ENCODE measurements at places on chromosomes 12 and 14.

DNA sequence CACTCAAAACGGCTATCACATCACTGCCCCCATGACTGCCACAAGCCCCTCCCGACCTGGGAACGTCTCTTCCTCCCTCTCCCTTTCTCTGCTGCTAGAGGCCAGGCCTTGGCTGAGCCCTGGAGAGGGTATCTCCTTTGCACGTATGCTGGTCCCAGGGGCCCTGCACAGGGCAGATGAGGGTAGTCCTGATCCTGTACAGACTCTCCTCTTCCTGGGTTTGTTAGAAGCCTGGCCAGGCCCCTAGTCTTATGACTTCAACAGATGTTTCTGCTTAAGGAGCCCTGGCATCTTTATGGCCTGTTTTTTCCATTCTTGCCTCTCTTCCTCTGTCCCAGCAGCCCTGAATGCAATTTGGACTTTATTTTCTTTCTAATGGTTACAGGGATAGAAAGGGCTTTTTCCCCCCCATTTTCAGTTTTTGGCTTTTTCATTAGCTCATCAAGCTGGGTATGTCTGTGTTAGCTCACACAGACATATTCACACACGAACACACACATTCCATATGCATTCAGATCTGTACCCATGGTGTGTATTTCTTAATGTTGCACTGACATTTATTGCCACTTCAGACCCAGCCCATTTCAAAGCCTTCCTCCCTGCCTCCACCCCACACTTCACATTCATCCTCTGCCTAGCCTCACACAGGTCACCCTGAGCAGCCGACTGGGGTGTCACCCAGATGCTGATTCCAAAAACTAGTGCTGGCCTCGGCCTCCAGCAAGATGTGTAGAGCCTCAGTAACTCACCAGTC, 203.2 kb downstream of the ZFP36L1 start:
- DNase-seq = no peak

DNA sequence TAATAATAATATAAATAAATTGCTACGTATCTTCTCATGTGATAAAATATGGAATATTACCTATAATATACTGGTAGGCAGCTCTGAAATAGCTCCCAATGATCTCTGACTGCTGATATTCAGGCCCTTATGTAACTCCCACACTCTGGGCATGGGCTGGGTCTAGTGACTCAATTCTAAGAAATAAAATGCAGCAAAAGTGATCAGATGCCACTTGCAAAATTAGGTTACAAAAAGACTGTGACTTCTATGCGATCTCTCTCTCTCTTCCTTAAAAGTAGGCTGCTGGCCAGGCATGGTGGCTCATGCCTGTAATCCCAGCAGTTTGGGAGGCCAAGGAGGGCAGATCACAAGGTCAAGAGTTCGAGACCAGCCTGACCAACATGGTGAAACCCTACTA, 10.3 kb upstream of the CACNB3 start:
- DNase-seq = no peak

GRCh38 chr12:129672110-129672509, 231.7 kb downstream of the TMEM132D start:
- no peak for DNase-seq

DNA sequence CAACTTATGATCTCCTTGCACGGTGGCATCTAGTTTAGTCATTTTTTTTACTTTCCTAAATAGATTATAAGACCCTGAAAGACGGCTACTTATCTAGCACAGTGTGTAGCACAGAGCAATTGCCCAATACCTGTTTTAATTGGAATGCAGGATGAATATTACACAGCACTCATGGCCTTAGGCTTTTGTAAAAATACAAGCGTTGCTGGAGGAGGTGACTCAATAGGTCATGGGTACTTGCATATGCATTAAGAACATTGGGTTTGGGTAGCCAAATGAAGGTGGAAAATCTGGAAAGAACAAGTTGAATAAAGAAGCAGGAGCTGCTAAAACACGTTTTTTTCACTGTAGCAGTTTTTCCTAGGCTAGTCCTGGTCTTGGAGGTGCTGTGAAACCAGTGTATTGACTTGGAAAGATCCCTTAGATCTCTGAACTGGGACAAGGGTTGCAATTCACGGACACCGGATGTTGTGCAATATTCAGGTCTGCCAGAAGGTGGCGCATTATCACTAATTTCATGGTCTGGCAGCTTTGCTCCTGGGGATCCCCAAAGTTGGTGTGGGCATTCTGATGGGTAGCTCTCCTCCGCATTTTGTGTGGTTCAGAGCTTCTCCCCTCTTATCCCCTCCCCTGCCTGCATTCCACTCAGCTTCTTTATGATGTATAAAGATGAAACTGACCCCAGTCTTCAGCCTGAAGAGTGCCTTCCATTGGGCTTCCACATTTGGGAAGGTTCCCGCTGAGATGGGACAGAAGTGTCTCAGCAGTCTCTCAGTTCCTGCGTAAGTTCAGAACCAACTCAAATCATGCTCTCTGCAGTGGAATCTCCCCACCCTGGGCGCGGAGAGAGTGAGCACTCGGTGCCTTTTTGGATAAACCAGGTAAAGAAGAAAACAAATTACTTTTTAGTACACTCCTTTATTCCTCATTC, 278.3 kb downstream of the NRXN3 start:
- DNase-seq = peak; percentile 66

- DNase-seq = no peak
Measured at GRCh38 chr14:69664265-69664664, 52.9 kb downstream of the SUSD6 start.

Data from NCI-H1092 treated with DMSO at 0.1 percent for 48 hours (cell line).